ENCODE measurements at places on chromosomes 16 and 17.

DNA sequence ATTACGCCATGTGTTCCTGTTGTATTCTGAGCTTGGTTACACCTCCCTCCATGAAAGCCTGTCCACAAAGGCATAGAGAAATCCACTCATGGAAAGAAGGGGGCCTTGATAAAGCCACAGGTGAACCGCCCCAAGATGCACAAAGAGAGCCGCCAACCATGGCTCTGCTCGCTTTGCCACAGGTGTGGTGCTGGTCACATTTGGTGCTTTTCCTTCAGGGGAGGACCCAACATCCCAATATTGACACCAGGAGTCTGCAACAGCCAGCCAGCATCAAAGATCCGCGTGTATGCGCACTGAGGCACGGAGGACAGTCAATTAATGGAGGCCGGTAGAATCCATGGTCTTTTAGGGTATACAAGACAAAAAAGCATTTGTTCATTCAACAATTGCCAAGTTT, 7.3 kb downstream of the ABCA3 start:
- no peak for DNase-seq

DNA sequence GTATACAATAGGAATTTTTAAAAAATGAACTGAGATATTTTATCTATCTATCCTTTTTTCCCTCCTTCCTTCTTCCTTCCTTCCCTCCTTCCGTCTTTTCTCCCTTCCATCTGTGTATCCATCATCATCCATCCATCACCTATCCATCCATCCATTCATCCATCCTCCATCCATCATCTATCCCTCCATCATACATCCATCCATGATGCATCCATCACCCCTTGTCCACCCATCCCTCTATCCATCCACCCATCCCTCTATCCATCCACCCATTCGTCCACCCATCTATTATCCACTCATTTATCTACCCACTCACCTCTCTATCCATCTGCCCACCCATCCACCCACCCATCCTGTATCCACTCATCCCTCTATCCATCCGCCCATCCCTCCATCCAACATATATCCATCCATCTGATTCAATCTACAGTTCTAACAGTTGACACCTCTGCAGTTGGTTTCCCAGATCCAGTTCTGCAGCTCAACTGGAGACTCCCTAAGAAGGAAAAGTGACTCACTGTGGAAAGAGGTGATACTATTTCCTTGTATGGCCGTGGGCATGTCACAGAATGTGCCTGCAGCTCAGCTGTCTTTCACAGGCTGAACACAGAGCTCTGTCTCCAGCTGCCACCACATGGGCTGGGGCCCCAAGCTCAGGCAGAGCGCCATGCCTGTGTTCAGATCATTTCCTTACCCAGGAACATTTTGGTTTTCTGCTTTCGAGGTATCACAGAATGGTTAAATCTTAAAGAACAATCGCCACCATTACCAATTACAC, 130.8 kb downstream of the XYLT1 start:
- no peak for DNase-seq

GRCh38 chr17:1294157-1294717, 14.8 kb downstream of the TRARG1 start:
- DNase-seq, result peak; percentile 70

DNA sequence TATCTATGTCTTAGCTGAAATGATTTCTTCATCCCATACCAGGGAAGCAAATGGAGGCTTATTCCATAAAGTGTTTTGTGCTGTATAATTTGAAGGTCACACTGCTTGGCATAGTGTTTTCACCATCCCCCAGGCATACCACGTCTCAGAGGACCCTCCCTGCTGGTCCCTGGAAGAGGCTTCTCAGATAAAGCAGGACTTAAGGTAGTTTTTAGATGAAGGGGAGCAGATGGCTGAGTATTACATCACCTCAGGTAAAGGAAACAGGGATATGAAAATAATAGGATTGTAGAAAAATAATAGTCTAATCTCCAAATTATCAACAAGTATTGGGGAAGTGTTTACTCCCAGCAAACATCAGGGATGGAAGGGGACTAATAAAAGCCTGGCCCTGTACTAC, 7.3 kb upstream of the SMG1 start:
- DNase-seq, result no peak

DNA sequence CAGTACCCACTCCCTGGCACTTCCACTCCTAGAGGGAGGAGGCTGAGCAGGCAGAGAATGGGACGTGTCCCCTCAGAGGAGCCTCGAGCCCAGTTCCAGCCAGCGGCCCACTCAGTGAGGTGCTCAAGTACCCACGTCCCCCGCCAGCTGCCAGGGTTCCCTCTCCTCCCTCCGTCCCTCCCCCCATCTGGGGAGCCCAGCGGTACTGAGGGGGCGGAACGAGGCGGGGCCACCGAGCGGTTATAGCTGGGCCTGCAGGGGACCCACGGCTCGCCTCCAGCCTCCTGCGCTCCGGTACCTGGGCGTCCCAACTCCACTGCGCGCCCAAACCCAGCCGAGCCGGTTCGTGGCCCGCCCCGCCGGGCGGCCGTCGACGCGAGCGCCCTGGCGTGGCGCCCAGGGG, at the start of gene NPW:
TSS of gene NPW (plus strand) at position 268 of the 403 bp plus-strand sequence.
- peak; percentile 63 for DNase-seq

- no peak for DNase-seq
Observed at GRCh38 chr17:4365628-4366326, 698 bp downstream of the UBE2G1 start.

GRCh38 chr16:79310710-79311109, 289.8 kb downstream of the MAF start:
- no peak for DNase-seq

GRCh38 chr17:61040666-61041065, 359.0 kb upstream of the TBX2 start:
- DNase-seq, result no peak

DNA sequence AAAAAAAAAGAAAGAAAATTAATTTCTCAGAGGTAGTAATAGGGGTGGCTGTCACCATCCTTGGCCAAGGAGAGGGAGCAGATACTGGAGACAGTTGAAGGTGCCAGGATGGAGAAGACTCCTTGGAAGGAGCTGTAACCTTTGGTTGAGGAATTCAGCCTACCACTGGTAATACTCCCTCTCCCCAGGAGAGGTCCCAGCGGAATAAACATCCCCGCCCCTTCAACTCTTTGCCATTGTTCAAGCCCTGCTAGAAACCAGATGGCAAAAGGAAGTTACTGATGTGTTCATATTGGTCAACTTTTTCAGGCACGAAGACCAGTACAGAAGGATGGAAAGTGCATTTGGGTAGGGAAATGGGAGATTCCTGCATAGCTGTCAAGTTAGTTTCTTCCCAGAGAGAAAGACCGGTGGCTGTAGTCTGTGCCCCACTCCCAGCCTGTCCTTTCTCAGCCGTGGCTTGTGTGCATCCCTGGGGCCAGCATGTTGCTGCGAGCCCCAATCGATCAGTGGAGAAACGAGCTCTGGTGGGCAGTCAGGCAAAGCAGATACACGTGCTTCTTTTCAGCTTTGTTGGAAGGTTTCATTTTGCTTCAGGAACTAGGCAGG, 612.1 kb downstream of the MAF start:
- DNase-seq, result no peak

DNA sequence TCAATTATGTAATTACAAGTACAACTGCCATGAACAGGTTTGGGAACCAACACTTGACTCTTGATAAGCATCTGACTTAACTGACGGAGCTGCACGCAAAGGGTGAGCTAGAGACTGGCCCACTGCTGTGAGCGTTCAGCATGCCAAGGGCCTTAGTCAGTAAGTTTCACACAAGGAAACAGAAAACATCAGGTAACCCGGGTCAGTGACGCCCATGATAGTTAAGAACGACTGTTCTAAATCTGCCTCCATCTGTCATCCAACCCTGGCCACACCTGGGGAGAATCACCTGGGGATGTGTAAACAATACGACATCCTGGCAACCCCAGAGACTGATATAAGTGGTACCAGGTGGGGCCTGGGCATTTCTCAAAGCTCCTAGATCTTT, 12.3 kb downstream of the SMIM5 start:
- no peak for DNase-seq

DNA sequence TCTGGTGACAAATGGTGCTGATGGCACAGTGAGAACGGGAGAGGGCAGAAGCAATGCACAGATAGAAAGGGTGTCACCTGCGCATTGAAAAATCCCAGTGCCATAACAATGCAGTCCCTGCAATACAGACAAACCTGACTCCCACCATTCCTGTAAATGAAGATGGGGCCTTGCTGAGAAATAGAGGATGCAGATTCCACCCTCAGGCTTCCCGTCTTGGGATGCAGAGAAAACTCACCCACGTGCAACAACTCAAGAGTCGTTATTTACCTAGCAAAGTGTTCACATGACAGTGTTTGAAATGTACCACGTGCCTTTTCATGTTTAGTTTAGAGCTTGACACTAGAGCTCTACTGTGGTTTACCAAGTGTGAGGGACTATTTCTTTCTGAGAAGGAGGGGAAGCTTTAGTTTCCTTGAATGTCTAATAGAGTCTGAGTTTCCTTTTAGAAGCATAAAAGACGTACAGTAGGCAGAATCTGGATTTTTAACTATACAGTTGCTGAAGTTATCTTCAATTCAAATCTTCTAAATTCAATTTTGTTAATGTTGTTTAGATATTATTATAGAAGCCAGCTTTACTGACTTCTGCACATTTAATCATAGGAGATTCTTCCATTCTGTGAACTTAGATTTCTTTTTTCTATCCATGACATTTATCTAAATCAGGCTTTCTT, 35.6 kb downstream of the WWOX start:
- DNase-seq, result no peak

- DNase-seq, result no peak
Observed at GRCh38 chr17:42411361-42411760, 11.7 kb downstream of the CAVIN1 start.

DNA sequence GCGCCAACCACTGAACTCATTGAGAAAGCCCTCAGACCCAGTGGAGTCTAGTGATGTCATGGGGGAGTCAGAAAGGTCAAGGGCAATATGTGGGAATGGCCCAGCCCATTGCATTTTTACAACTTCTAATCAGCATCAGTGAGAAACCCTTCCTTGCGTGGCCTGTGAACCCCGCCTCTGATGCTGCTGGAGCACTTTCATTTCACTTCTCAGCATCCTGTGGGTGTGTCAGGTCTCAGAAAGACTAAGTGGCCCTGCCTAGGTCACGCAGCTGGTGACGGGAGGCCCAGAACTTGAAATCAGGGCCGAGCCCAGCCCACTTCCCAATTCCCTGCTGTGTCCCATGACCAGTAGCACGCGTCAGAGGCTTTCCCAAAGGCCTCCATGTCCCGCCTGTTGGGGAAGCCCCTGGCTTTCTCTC, 6.1 kb downstream of the DNAI2 start:
- peak; percentile 61 for DNase-seq

GRCh38 chr16:7026639-7027038, 306.0 kb upstream of the RBFOX1 start:
- no peak for DNase-seq

GRCh38 chr17:59863616-59864015, 29.1 kb downstream of the TUBD1 start:
- DNase-seq, result no peak

DNA sequence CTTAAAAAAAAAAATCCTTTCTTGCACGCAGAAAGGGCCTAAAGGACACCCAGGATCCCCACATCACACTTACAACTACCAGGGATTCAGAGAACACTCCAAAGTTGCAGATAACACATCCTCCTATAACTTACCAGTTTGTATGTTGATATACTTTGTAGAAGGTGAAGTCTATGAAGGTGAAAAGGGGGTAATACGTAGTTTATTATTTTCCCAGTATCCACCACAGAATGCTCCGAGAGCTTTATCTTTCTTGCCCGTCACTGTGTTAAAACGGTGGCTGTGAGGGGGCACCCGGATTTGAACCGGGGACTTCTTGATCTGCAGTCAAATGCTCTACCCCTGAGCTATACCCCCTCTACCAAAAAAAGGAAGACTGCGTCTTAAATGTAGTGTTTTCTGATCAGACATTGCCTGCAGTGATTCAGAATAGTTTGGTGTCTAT, 7.9 kb upstream of the RPL23 start:
- DNase-seq, result no peak

DNA sequence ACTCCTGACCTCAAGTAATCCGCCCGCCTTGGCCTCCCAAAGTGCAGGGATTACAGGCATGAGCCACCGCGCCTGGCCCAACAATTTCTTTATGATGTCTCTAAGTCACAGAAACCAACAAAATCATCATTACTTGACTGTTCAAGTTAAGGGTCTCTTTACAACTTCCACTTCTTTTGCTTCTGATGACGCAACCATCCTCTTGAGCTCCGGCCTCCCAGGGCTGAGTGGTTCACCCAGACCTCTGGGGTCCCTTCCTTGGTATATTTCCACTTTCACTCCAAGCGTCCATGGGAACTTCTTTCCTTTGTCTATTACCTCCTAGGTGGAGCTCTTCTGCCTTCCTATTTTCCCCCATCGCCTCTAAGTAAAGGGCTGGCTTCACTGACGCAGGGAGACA, 253.7 kb downstream of the NTN1 start:
- DNase-seq, result no peak

DNA sequence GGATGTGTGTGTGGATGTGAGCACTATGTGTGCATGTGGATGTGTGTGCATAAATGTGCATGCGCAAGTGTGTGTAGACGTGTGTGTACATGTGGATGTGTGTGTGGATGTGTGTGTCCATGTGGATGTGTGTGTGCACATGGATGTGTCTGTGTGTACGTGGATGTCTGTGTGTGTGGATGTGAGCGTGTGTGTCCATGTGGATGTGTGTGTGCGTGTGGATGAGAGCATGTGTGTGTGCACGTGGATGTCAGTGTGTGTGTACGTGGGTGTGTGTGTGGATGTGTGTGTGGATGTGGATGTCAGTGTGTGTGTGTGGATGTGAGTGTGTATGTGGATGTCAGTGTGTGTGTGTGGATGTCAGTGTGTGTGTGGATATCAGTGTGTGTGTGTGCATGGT, 63.6 kb upstream of the DOC2B start:
- DNase-seq, result no peak

DNA sequence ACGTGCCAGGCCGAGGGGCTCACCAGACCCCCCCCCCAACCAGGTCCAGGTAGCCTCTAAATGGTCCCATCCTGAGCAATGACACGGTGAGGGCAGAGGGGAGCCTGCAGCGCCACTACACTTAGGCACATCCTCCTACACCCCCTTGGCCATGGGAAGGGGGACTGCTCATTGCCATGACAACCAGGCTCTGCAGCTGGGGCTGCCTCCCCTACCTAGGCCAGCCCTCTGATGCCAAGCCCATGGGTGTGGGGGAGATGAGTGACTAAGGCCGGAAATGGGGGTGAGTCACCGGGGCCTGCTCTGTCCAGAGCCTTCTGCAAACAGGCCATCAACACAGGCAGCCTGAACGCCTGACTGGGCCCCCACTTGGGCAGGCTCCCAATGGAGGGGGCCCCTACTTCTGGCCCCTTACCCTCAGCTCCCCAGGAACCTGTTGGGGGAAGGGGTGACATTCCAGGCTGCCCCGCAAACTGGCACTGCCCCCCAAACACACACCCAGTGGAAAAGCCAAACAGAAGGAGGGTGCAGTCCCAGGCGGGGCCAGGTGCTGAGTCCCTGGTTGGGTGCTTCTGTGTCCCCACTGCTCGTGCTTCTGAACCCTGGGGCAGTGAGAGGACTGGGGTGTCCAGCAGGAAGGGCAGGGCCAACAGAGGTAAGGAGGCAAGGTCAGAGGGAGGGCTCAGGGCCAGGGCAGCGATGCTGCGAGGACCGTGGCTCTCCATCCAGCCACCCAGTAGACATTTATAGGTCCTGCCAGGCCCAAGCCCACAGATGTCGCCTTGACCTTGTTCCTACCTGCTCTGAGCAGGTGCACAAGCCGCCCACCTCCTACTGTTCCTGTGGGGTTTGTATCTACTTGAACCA, 8.2 kb downstream of the PLCD3 start:
- no peak for DNase-seq

Data from activated naive CD8-positive, alpha-beta T cell treated with anti-CD3 and anti-CD28 coated beads for 36 hours (primary cell).